GM13976 (cell line): ENCODE measurements at places on chromosomes 11 and 22.

DNA sequence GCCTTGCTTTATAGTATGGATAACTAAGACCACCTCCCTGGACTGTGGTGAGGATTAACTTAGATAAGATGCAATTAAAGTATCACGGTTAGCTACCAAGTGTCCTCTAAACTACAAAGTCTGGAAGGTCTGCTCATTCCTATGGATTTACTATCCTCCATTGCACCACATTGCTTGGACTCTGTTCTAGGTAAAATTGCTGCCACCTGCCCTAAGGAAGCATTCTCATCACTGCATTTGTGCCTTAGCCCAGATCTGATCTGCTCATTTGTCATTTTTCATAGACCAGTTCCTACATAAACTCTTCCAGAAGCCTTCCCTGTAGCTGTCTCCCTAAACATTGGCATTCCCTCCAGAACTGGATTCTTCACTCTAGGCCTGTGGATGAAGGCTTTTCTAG, 380.0 kb downstream of the INSC start:
- DNase-seq, result no peak

DNA sequence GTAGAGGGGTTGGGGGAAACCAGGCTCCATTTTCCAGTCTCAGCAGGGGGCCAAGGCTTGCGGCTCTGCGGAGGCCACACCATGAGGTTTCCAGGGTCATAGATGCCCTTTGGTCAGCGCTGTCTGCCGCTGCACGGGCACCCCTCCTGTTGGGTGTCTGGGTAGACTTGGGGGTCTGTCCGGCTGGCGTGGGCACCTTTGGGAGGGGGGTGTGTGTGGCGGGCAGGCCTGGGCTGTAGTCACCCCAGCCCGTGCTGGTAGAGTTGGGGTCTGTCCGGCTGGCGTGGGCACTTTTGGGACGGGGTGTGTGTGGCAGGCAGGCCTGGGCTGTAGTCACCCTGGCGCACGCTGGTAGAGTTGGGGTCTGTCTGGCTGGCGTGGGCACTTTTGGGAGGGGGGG, 18.6 kb downstream of the LSP1 start:
- DNase-seq, result no peak

DNA sequence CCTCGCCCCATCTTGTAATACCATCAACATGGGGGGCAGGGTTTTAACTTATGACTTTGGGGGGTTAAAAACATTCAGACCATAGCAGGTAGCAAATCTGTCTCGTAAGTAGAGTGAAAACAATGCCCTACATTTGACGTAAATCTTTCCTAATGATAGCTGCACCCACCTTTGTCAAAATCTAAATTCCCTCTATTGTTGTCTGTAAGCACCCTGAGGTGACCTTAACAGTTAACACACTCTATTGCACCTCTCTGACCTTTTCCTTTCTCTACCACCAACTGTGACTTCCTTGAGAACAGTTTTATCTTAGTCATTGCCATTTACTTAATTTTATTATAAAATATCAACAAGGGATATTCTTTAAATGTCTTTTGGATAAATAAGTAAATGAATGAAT, 1024.9 kb upstream of the CNTN5 start:
- no peak for DNase-seq

GRCh38 chr11:68469122-68469521, 8.6 kb downstream of the PPP6R3 start:
- no peak for DNase-seq

DNA sequence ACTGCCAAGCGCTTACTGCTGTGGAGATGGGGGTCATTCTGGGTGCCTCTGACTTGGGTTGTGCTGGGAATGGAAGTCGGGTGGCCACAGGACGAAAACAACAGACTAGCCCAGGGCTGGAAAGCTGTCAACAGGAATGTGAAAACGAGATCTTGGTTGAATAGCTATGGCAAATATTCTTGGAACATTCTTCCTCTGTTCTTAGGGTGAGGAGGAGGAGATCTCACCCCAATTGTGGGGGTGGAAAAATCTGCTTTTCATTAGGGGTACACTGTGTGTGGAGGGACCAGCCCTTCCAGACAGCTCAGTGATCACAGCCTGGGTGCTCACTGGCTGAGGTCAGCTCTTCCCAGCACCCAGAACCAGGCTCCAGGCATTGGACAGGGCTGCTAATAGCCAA, 52.0 kb upstream of the PRSS23 start:
- DNase-seq, result no peak

DNA sequence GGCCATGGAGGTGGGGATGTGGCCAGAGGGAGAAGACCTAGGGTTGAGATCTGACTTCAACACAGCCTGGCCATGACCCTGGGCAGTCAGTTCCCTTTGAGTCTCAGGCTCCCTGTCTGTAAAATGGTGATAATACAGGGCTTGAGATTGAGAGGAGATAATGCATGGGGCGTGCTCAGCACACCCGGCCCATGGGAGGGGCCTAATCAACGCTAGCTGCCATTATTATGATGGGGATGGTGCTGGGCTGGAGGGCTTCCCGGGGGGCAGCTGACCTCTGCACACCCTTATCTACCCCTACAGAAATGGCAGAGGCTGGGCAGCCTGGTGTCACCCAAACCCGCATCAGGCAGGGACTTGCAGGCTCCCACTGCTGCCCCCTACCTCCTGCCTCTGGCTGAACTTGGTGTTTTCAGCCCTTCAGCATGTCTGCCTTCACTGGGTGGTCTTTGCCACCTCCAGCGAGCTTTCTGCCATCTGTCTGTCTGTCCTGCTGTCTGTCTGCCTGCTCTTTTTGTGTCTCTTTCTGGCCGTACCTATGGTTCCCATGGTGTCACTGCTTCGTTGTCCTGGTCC, 84.5 kb downstream of the CACNA1I start:
- DNase-seq, result no peak

DNA sequence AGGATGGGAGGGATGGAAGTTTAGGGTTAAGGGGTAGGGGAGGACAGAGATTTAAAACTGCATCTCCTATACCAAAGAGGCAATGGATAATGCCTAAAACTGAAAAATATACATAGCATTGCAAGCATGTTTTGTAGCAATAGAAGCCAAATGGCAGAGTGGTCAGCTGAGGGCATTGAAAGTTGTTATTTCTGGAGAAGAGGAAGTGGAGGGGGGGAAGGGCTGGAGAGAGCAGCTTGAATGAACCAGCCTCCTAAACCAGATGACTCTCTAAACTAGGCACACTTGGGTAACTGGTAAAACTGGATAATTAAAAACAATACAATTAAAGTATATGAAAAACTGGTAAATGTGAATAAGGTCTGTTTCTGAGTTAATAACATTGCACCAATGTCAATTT, 70.3 kb upstream of the TP53I11 start:
- no peak for DNase-seq

DNA sequence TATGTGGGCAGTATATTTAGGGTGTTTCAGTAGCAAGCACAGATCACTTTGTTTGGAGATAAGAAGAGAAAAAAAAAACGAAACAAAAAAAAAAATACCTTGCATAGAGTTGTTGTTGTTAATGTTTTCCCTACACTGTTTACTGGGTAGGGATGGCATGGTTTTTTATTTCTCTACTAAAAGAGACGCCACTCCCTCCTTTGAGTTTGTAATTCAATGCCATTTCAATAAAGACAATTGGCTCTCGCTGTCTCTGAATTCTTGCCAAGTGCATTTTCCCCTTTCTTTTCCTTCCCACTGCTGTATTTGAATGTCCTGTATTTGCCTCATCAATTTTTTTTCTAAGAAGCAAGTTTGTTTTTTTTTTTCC, 213.9 kb upstream of the UBASH3B start:
- no peak for DNase-seq

DNA sequence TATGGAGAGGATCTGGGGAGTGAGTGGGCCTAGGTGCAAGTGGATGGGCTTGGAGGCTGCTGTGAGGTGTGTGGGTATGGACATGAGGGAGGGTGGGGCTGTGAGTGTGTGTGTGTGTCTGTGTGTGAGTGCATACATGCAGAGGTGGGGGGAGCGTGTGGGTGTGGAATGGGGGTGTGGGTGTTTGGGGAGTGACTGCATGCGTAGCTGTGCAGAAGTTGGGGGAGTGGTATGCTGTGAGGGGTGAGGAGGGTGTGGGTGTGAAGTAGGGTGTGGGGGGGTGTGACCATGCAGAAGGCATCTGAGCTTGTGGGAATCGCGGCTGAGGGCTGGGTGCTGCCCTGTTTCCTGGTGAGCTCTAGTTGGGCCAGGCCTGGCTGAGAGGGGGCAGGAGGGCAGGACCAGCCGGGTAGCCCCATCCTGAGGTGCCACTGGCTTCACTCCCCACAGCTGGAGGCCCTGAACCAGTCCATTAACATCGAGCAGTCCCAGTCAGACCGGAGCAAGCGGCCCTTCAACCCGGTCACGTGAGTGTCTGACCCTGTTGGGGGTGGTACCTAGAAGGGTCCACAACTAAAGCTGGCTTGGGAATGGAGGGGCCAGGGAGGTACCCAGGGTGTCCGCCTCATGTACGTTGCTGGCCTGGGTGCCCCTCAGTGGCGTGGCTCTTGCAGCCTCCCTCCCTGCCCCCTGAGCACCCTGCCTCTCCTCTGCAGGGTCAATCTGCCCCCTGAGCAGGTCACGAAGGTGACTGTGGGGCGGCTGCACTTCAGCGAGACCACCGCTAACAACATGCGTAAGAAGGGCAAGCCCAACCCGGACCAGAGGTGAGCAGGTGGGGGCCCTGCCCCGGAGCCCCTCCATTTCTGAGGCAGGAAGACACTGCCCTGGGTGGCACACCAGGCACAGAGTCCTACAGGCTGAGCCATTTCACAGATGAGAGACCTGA, 16.5 kb downstream of the TMEM258 start:
- DNase-seq, result no peak

DNA sequence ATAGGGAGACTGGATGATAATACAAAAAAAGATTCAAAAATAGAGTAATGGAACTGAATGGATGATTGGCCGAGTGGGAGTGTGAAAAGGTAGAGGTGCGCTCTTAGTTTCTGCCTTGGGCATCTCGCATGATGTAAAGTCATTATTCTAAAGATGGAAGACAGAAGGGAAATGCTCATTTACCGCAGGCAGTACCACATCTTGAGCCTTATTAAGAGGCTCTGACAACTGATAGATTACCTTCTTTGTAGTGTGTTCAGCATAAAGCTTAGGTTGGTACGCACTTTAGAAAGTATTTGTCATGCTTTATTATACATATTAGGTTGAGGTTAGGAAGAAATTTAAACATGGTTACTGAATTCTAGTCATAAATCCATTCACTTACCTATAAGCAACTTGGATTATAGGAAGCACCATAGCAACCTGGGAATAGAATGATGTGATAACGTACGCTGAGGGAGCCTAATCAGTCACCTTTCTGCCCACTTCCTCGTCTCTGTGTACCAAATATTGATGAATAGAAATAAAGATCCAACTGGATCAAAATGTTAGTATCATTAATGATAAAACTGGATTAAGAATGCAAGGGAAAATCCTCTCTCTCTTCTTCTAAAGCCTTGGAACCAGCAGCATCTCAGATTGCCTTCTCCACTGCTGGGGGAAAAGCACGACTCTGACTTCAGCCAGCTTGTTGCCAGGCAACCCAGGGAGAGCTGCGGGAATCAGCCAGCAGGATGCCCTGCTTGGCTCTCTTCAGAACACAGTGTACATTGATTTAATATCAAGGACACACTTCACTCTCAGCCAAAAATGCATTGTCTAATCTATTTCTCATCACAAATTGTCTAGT, 29.0 kb upstream of the VWA5A start:
- DNase-seq, result no peak

DNA sequence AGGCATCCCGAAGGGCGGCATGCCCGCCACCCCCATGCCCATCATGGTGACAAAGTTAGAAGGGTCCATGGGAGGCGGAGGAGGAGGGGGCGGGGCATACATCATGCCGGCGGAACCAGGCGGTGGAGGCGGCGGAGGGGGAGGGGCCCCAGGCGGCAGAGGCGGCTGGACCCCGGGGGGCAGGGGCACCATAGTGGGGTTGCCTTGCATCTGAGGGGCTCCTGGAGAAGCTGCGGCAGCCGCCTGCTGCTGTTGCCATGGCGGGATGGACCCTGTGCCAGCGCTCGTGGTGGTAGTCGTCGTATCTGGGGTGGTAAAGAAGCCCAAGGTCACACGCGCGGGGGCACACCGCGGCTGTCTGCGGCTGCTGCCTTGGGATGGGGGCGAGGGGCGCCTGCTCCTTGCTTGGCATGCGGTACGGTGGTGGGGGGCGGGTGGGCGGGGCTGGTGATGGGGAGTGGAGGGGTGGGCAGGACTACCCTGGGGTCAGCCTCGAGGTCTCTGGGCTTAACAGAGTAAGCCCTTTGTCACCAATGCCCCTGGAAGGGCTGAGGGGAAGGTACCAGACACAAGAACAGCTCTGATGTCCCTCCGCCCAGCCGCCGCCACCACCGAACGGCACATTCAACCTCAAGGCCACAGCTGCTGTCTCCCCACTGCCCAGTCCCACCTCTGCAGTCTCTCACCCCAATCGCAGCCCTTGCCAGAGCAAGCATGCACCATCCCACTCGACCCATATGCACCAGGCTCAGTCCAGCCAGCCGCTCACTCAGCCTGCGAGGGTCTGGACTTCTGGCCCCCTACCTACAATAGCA, 6.3 kb upstream of the PYGM start:
- DNase-seq, result peak; percentile 15

- no peak for DNase-seq
These were observed 42.8 kb upstream of the BID start for GRCh38 chr22:17817079-17817478.

DNA sequence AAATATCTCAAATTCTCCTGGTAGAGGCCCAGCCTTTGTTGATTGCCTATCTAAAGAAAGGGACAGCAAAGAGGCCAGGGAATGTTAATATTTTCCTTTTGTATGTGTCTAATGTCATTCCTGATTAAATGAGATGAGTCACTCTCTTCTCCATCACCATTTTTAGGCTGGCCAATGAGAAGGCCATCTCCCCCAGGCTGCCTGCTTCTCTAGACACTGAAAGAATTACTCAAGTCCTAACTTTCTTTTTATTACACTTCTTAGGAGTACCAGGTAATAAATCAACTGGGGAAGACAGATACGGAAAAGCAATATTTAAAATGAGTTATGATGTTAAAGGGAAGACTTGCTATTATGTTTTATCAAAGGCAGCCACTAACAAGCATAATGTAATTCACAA, 259.2 kb upstream of the SORL1-AS1 start:
- DNase-seq, result no peak

DNA sequence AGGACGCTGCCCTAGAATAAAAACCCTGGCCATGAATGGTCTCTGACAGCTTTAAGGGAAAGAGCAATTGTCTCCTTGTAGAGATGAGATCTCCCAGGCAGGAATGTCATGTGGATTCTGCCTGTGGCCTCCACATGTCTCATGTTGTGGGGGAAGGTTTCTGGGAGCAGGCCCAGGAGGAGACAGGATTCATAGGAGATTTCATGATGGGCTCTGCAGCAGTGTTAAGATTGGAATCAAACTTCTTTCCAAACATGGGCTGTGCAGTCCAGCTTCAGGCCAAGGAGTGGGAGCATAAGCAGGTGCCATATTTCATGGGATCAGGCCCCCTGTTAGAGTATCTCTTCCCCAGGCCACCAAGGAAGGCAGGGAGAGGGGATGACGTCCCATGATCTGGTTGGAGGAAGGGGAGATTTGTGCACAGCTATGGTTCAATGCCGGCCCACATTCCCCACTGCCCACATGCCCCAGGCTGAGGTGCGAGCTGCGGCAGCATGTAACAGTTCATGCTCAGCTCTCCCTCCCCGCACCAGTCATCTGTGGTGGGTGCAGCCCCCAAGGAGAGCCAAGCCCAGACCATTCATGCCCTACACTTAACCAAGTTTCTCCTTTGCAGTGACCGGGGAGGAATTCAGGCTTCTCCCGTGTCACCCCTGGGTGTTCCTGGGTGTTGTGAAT, 42.5 kb downstream of the LMO1 start:
- no peak for DNase-seq

GRCh38 chr22:25748140-25748539, 6.2 kb downstream of the MYO18B start:
- no peak for DNase-seq

- DNase-seq, result peak; percentile 77
These were observed 9.5 kb downstream of the KCTD17 start for GRCh38 chr22:37060801-37061610.

GRCh38 chr11:67666303-67666645, 8.1 kb downstream of the ALDH3B2 start:
- DNase-seq, result no peak
